GDM1 (cell line): ENCODE measurements at places on chromosomes 5 and 9.
A peak's percentile ranks its signal among the peaks of the same experiment; 100 is the strongest.

DNA sequence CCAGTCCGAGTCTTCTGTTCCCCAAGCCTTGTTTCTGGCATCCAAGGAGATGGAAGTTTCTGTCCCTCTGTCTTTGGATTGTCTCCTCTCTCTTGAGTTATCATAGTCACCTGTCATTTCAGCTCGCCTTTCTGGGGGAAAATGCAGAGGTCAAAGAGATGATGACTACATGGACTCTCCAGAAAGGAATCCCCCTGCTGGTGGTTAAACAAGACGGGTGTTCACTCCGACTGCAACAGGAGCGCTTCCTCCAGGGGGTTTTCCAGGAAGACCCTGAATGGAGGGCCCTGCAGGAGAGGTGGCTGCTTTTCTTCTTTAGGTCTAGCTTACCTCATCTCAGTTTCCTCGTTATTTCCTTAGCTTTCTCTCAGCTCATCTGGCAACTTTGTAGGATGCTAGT lies 25.1 kb downstream of the ERAP2 start:
- DNase-seq = no peak

- DNase-seq = no peak
Observed at GRCh38 chr5:163846512-163846911, 341.1 kb downstream of the MAT2B start.

- DNase-seq = no peak
Observed at GRCh38 chr9:4463824-4464223, 26.4 kb upstream of the SLC1A1 start.

DNA sequence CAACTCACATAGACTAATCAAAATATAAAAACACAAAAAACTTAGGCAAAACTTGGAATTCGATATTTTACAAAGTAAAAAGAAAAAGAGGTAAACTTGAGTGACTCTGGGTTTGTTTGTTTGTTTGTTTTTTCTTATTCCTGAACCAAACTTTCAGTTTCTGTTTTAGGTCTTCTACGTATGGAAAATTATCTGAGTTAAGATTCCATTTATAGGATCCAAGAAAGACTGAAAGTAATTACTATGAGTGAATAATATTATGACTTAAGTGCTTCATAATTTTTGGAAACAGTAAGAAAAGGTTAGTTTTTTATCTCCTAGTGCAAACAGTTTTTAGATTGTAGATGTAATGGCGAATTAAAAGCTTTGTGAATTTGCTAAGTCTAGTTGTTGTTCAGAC lies 13.2 kb downstream of the ST8SIA4 start:
- no peak for DNase-seq

DNA sequence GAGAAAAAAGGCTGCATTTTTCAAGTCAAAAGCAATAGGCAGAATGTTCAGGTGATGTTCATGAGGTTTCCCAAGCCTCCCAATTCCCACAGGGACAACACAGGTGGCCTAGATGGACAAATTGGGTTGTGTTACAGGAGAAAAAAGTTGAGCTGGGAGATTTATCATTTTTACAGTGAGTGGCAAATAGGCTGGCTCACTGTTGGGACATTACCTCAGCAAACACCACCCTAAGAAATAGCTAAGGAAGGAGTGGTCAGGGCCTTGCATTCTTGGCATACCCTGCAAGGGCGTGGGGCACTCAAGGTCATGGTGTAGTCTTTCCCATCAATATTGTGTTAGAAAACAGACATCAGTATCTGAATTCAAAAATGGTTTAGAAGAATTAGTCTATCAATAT lies 23.3 kb upstream of the CPLANE1 start:
- no peak for DNase-seq

- DNase-seq = no peak
Observed at GRCh38 chr5:135874461-135874860, 21.2 kb downstream of the IL9 start.

- DNase-seq = no peak
Observed at GRCh38 chr5:163540696-163541095, 35.3 kb downstream of the MAT2B start.

DNA sequence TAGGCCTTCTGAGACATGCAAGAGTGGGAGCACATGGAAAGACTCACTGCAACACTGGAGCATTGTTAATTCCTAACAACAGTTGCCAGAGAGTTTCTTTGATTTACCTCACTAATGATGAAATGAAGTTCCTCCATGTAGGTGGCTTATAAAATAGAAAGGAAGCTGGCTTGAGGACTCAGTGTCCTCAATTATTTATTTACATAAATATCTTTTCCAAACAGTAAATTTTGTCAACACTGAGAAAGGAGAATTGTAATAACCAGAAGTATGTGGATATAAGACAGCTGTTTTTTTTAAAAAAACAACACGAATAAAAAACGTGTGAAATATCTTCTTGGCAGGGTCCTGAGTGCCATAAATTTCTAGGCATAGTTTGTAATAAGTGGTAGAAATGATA lies 9.1 kb upstream of the SLC27A6 start:
- no peak for DNase-seq

DNA sequence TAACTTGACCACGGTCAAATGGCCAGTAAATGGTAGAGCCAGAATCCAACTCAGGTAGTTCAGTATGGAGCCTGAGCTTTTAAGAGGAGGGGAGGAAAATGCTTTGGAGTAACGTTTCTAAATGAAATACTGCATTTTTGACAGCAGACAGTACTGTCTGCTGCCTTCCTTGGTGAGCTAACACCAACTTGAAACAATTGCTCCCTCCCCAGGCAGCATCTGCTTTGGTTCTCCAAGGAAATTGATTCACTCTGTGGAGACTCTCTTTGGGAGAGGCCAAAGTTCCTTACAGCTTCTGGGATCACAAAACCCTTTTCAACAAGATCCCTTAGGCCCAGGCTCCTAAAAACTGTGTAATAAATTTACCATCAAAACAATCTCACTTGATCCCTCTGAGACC lies 75.2 kb upstream of the SSBP2 start:
- DNase-seq = no peak

DNA sequence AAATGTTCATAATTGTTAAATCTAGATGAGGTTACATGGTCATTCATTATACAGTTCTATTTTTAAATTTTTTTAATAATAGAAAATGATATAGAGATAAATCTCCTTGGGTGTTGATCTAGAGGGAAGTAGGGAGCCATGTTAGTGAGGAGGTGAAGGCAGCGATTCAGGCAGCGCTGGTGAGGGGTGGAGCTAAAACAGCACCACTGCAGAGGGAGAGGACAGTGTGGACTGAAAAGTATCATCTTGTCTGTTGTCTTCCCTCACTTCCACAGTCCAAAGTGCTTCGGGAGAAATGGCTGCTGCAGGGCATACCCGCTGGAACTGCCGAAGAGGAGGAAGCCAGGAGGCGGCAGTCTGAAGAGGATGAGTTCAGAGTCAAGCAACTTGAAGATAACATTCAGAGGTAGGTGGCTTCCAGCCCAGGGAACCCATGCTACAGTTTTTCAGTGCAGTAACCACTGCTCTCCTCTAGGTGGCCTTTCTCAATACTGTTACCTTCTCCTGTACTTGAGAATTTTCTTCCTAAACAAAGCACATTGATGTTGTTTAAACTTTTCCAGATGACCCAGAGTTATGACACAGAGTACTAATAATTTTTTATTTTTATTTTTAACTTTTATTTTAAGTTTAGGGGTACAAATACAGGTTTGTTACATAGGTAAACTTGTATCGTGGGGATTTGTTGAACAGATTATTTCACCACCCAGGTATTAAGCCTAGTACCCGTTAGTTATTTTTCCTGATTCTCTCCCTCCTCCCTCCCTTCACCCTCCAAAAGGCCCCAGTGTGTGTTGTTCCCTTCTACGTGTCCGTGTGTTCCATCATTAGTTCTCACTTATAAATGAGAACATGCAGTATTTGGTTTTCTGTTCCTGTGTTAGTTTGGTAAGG lies 100.5 kb downstream of the PALM2AKAP2 start:
- no peak for DNase-seq

GRCh38 chr5:56712895-56713591 lies 102.3 kb upstream of the MAP3K1 start:
- no peak for DNase-seq

GRCh38 chr5:105868038-105868780 lies 1802.5 kb downstream of the EFNA5 start:
- no peak for DNase-seq

DNA sequence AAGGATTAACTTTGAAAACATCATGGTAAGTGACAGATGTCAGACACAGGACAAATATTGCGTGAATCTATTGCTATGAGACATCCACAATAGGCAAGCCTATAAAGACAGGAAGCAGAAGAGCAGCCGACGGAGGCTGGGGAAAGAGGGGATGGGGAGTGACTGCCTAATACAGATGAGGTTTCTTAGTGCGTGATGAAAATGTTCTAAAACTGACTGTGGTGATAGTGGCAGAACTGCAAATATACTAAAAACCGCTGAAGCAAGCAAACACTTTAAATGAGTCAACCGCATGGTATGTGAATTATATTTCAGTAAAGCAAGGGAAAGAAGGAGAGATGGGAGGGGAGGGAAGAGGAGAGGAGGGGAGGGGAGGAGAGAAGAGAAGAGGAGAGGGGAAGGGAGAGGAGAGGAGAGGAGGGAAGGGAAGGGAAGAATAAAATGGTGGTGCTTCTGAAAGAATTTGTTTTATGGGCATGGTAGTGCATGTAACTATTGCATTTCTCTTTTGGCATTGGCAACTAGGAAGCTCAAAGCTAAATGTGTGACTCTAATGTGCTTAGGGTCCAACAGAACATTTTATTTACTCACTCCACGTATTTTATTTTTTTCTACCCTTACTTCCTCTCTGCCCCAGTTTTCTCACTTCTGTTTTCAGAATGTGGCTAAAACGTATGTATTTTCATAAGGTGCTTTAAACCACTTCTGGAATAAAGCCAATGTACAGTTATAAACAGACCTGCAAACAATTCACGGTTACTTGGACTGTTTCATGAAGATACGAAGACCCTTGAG lies 21.3 kb downstream of the AKNA start:
- no peak for DNase-seq

- DNase-seq = no peak
Observed at GRCh38 chr9:7172154-7173115, 414.7 kb downstream of the KDM4C start.

GRCh38 chr9:79701651-79702050 lies 129.9 kb downstream of the TLE4 start:
- DNase-seq = peak; percentile 4

- no peak for DNase-seq
Observed at GRCh38 chr5:83911367-83911919, 190.8 kb upstream of the HAPLN1 start.

DNA sequence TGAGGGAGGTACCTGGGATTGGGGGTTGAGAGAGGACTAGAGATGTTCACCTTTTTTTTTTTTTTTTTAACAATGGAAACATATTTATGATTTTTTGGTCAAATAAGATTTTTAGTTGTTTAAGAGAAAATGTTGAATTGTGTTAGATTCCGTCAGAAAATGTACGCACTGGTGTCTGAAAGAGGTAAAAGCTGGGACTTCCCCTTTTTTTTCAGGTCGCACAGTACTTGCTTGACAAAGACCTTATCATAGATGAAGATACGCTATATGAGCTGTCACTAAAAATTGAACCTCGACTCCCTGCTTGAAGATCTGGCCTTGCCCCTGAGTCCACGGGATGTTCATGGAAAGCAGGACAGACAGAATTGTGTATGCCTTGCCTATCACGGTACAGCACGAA lies 7.7 kb upstream of the CKMT2 start:
- DNase-seq = no peak

- DNase-seq = no peak
Observed at GRCh38 chr9:133099726-133100505, 21.1 kb downstream of the RALGDS start.

DNA sequence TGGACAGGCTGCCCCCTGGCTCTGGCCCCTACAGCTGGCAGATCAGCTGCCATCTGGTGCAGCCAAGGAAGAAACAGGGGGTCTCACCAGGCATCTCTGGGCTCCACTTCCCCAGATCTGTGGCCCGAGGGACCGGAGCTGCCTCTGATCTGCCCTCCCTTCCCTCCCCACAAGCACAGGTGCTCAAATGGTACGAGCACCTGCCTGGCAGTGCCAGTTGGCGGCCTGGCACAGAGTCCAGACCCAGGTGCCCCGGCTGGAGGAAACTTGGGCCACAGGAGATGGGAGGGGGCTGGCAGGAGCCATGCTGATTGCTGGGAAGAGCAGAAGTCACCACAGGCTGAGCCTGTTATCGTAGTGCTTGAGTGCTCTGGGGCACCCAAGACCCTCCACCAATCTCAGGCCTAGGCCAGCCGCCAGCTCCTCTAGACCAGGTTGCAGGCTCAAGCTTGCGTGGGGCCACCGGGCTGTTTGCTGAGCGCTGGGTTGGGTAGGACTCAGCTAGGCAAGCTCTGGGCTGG lies 5.0 kb upstream of the CAMK2A start:
- DNase-seq = no peak

DNA sequence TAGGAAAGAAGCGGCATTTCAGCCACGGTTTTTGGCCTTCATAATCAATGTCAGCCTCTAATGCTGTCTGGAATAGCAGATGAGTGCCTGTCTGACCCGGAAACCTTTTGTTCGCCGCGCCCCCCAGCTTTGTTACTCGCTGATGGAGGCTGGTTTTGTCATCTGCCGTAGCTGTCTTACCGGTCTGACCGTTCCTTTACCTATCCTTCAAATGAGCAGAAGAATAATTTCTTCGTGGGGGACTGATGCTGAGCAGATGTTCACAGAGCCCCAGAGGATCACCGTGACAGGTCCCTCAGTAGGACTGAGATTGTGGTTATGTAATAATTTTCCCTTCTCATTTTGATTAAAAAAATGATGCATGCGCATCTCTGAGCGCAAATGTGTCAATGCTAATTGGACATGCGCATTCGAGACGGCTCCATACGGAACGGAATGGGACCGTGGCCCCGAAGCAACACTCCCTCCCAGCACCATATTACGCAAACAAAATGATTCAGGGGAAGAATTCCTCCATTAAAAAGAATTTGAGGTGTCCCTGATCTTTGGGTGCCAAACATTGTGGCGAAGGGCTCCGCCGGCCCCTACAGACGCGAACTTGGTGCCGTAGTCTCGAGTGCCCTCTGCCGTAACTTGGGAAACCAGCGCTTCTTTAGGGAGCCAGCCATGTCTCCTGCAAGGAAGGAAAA lies 27.6 kb downstream of the TLX3 start:
- DNase-seq = no peak

DNA sequence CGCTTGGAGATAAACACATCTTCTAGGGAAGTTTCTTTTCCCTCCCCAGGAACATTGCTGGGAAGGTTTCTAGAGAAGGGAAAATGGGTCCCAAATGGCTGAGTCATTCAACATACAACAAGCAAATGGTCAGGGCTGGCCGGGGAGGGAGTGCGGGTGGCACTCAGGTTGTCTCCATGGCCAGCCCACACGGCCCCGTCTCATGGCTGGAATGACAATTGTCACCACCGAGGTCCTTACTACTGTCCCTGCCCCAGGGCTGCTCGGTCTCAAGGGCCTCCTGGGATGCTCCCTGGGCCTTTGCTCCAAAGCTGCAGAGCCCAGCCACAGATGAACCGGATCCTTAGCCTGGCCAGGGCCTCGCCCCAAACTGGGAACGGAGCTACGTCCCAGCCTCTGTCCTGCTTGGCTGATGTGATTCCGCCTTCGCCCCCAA lies 121.9 kb downstream of the FGF18 start:
- DNase-seq = no peak

GRCh38 chr5:16679190-16679589 lies 62.4 kb upstream of the RETREG1 start:
- DNase-seq = no peak

GRCh38 chr9:124471761-124472160 lies 21.5 kb downstream of the ADGRD2 start:
- no peak for DNase-seq
